Lung microvascular endothelial cell (primary cell): ENCODE measurements at places on chromosomes 5 and 9. TPM values are rescaled to one million over a fixed set of nuclear protein-coding genes. Genes with fewer than 3 reads are reported as not detected.

Gene DDX4
- total RNA-seq, result not detected in 2 replicates

Gene PCDH1
- total RNA-seq, result 6.2 and 43.8 TPM in 2 replicates

Gene SMAD5
- 26.2 and 28.6 TPM in 2 replicates for total RNA-seq

Gene F12
- 0.40 and 0.44 TPM in 2 replicates for total RNA-seq

Gene CA9
- 0.22 TPM in 1 of 2 replicates, not detected in the other for total RNA-seq

Gene SPATA31D3
- not detected in 2 replicates for total RNA-seq

Gene NEUROG1
- total RNA-seq, result not detected in 2 replicates

Gene GPR21
- total RNA-seq, result 0.44 and 0.60 TPM in 2 replicates

Gene ST8SIA4
- total RNA-seq, result 3.0 and 6.5 TPM in 2 replicates

Gene IL3
- total RNA-seq, result not detected in 2 replicates

Gene EQTN
- not detected in 2 replicates for total RNA-seq

Gene SH3TC2
- 4.0 and 15.0 TPM in 2 replicates for total RNA-seq

Gene WWC1
- total RNA-seq, result 0.20 and 0.44 TPM in 2 replicates

Gene FAM151B
- total RNA-seq, result 2.0 and 2.2 TPM in 2 replicates

Gene SNX30
- 5.2 and 7.5 TPM in 2 replicates for total RNA-seq

Gene TEX48
- total RNA-seq, result not detected in 2 replicates

Gene STOM
- 226 and 509 TPM in 2 replicates for total RNA-seq

Gene MAST4
- 16.3 and 26.8 TPM in 2 replicates for total RNA-seq

Gene SLC6A19
- total RNA-seq, result not detected in 2 replicates

Gene DMRTA1
- total RNA-seq, result under 0.01 TPM in 2 replicates

Gene TMEM252
- not detected in 2 replicates for total RNA-seq

Gene PTPRD
- 1.2 and 2.4 TPM in 2 replicates for total RNA-seq

Gene SDHA
- 95.0 and 95.9 TPM in 2 replicates for total RNA-seq

Gene HAND1
- total RNA-seq, result not detected in 2 replicates

Gene LRRC14B
- not detected in 2 replicates for total RNA-seq

Gene SLC34A3
- not detected in 2 replicates for total RNA-seq

Gene RELL2
- total RNA-seq, result 5.6 and 6.1 TPM in 2 replicates

Gene MVB12B
- total RNA-seq, result 7.6 and 16.9 TPM in 2 replicates

Gene ADAMTS12
- 0.65 and 3.2 TPM in 2 replicates for total RNA-seq

Gene CORO2A
- 0.20 and 0.22 TPM in 2 replicates for total RNA-seq

Gene ELOVL7
- total RNA-seq, result under 0.01 TPM in 2 replicates

Gene SLC6A18
- not detected in 2 replicates for total RNA-seq

Gene NR2F1
- 30.5 and 118 TPM in 2 replicates for total RNA-seq

Gene NR3C1
- 11.8 and 14.3 TPM in 2 replicates for total RNA-seq

Gene SLCO6A1
- total RNA-seq, result not detected in 2 replicates

Gene PCDH12
- 12.7 and 22.2 TPM in 2 replicates for total RNA-seq

Gene MSH3
- total RNA-seq, result 5.6 and 6.3 TPM in 2 replicates

Gene SLC23A1
- total RNA-seq, result not detected in 2 replicates

Gene ABLIM3
- total RNA-seq, result 19.4 and 20.0 TPM in 2 replicates

Gene CD74
- 2.0 and 5.8 TPM in 2 replicates for total RNA-seq

Gene SLC6A3
- total RNA-seq, result not detected in 2 replicates
